Fibroblast of skin of abdomen (primary cell): ENCODE measurements at places on chromosomes 3 and 15.

DNA sequence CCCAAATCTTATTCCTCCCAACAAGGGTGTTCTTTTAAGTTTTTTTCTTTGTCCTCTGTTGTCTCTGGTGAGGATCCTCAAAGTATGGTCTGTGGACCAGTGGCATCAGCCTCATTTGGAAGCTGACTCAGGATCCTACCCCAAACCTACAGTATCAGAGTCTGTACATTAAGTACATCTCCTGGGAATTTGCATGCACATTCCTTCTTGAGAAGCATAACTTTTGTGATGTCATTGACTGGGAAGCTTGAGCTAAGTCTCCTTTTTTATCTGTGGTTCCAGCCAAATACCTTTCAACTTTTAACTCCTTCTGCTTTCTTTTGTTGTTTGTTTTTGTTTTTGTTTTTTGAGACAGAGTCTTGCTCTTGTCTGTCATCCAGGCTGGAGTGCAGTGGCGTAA lies 40.5 kb downstream of the ARMC8 start:
- peak; percentile 89 for DNase-seq

DNA sequence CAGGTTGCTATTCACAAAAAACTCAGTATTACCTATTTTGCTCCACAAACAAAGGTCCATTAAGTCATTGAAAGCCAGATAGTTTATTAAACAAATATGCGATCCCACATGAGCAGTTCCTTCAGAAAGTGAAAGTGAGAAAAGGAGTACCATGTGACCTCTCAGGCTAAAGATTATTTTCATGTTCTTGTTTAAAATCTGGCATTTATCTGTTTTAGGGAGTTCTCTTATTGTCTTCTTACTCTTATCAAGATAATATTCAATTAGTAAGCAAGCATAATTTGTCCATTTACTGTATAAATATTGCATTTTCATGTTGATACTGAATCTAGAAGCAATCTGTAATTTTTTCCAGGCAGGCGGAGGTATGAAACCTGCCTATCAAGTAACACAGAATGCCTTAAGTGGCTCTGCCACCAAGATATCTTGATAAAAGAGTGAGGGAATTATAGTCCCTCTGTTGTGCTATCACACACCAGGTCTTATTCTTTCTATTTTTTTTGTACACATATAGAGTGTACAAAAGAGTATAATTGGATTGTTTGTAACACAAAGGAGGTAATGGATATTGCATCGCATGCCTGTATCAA lies 20.1 kb upstream of the PLSCR5 start:
- DNase-seq: peak; percentile 5

DNA sequence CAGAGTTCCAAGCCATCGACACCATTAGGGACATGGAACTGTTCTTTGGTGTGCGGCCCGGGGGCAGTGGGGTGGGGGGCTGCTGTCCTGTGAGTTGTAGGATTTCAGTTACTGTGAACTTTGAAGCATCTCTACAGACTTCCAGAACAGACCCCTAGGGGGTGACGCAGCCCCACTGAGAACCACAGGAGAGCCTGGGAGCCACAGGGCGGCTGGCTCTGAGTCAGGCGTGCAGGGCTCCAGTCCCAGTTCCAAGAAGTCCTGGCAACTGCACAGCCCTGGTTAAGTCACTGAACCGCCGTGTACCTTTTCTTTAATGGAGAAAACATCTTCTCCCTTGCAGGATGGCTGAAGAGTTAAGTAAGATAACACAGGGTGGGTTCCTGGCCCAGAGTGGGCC lies 23.5 kb upstream of the LRTM1 start:
- DNase-seq: peak; percentile 93

- no peak for DNase-seq
These were observed 7.2 kb downstream of the FAH start for GRCh38 chr15:80159811-80160569.

DNA sequence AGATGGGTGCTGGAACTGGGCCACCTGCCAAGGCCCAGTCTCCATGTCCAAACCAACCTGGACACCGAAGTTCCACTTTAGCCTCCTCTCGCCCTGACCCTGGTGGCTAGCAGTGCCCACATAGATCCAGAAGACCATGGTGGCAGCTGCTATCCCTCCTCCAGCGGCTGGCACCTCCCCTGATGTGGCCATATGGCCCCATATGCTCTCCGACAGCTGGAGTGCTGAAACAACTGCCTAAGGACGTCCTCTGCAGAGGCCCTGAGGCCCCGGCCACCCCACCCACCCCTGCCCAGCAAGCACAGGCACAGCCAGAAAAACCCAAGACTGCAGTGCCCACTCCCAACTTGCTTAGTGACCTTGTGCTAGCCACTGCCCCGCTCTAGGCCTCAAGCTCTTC lies 182.3 kb upstream of the LINGO1 start:
- no peak for DNase-seq

DNA sequence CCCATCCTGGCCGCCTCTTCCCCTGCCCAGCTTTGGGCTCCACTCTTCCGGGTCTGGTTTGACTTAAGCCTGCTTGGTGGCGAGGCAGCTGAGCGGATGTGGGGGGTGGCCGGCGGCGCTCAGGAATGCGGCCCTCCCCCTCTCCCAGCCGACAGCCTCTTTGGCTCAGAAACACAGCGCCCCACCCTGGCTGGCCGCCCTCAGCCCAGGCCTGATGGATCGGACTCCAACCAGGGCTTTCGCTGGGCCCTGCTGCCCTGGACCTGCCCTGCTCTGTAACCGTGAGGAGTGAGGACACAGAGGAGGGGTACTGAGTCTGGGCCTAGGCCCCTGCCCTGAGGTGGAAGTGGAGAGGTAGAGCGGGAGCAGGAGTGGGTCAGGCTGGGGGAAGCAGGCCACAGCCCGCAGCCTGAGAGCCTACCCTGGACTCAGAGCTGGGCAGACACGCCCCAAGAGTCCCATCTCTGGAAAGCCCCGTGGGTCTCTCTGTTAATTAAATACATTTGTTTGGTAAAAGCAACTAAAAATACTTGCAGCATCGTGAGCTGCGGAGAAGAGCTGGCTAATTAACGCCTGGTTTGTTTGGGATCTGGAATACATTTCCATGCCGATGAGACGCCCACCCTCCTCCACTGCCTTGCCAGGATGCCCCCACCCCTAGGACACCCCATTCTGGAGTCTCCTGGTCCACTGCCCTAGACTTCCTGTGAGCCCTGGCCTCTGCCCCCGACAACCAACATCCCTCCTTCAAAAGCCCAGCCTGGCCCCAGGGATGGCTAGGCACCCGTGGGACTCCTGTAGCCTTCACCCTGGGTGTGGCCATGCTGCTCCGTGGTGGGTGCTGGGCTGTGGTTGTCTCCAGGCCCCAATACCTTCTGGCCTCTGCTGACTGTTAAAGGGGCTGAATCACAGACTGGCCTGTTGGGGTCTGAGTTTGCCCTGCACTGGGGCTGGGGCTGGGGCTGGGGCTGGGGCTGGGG lies 19.6 kb downstream of the PLXNA1 start:
- DNase-seq: peak; percentile 95

DNA sequence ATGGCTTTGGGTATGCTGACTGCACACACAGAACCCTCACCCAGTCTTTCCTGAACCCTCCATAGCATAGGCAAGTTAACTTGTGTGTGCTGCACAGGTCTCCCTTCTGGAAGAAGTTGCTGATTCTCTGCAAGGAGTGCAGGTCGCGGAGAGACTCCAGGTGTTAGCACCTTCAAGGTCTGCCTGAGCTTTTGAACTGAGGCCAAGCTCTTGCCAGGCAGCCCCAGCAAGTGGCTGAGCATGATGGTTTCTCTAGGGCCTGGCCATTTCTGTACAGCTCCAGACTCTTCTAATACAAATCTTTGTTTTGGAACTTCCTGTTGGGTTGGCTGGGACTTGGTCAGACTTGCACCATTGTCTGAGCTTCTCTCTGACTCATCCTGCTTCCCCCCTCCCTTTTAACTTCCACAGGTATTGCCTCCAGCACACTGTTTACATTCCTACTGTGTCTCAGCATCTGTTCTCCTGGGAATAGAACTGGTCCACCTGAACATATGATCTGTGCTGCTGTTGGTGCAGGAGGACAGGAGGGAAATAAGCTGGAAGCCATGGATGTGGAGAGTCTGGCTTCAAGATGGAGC lies 53.3 kb downstream of the KY start:
- no peak for DNase-seq

GRCh38 chr3:88263417-88264100 lies 113.8 kb downstream of the C3orf38 start:
- DNase-seq: no peak

DNA sequence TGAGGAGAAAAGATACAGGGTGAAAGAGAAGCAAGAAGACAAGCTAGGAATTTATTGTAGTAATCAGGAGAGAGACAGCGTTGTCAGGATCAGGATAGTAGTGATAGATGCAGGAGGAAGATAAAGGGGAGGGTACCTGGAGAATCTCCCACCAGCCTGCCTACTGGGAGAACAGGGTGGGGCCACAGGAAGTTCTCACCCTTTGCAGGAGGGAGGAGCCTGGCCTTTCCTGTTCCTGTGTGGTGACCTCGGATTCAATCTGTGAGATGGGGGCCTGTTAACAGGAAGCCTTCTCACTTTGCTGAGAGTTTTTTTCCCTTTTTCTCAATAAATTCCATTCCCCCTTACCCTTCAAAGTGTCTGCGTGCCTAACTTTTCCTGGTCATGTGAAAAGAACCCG lies 37.6 kb downstream of the GMPS start:
- no peak for DNase-seq

DNA sequence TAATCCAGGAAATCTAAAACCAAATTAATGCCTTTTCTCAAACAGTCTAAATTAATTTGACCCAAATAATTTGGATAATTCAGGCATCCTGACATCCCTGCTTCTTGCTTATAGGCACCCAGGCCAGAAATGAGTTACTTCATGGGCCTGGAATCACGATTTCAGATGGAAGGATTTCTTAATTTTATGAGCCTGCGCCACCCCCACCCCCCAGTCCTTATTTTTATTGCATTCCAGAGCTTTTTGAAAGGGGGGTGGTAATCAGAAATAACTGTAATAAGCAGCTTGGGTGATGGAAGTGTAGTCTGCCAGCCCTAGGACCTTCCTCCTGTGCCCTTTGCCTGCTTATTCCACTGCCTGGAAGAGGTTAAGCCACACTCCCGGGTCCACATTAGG lies 1.3 kb downstream of the AP2M1 start:
- peak; percentile 24 for DNase-seq

GRCh38 chr3:141556034-141556433 lies 69.2 kb downstream of the RASA2 start:
- DNase-seq: peak; percentile 9

- no peak for DNase-seq
These were observed 78.5 kb downstream of the KBTBD8 start for GRCh38 chr3:67076607-67077006.

- DNase-seq: no peak
These were observed 135.8 kb downstream of the TCF12 start for GRCh38 chr15:57054204-57054750.

GRCh38 chr3:71784201-71784913 lies 591 bp downstream of the PROK2 start:
- DNase-seq: no peak

GRCh38 chr15:34370643-34371042 lies 3.6 kb upstream of the LPCAT4 start:
- DNase-seq: peak; percentile 16

GRCh38 chr3:51717446-51717845 lies 10.6 kb downstream of the GRM2 start:
- no peak for DNase-seq

DNA sequence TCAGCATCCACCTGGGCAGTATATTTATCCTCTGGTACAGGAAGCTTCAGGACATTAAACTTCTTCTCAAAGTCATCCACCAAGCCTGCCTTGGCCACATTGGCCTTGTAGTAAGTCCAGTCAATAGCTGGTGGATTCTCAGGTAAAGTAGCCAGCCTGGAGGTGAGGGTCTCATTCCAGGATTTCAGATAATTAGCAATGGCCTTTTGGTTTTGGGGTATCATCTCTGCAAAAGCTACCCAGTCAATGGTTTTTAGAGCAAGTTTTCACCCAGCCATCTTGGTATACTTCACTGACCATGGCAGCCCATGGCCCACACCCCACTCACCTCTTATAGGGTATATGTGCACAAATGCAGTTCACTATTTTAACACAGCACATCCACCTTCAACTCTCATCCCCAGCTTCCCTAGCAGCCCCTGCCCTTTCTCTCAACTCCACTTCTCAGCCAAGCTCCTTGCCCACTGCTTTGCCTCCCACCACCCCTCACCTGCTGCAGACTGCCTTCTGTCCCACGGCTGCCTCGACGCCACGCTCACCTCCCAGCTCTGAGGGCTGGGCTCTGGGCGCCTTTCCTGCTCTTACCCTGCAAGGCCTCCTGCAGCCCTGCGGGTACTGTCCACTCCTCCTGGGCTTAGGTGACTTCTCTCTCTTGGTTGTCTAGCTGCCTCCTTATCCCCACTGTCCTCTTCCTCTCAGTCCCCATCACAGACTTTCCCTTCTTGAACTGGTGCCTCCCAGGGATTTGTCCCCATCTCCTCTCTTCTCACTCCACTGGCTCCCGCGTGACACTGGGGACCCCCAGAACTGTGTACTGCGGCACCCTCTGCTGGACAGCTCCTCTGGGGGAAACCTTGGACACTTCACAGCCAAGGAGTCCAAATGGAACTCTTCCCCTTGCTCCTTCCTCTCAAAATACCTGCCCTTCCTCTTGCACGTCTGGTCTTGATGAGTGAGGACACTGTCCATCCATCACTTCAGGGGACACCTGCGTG lies 1.7 kb upstream of the TGM5 start:
- DNase-seq: peak; percentile 4

DNA sequence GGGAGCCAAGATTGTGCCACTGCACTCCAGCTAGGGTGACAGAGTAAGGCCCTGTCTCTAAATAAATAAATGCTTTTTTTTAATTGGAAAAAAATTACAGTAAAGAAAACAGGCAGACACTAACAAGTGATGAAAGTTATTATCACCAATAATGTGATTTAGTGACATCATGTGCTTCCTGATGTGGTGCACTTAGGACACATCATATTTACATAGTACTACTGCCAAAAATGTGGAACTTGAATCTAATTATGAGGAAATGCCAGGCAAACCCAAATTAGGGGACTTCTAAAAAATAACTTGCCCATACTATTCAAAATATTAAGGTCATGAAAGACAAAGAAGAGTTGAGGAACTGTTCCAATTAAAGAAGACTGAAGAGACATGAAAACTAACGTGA lies 30.8 kb downstream of the MAP4 start:
- DNase-seq: peak; percentile 14

- DNase-seq: no peak
These were observed 1.3 kb upstream of the TNIK start for GRCh38 chr3:171461525-171461917.

GRCh38 chr15:99306694-99307338 lies 55.5 kb downstream of the LRRC28 start:
- no peak for DNase-seq

GRCh38 chr15:75123395-75123794 lies 78.3 kb upstream of the C15orf39 start:
- DNase-seq: peak; percentile 86

GRCh38 chr3:143650827-143651226 lies 197.4 kb downstream of the SLC9A9 start:
- no peak for DNase-seq

DNA sequence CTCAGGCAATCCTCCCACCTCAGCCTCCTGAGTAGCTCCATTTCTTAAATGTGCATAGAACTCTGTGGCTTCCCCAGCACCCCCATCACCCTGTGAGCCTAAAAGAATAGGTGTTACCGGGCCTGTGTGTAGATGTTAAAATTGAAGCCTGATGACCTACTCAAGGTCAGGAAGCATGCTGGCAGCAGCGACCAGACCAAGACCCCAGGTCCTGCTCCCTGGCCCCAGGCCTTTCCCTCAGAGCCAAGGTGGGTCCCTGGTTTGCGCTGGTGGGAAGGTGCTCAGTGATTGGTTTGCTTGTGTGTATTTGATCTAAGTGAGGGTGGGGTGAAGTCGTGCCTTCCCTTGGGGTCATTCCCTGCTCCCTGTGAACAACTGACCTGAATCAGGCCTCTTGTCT lies 18.4 kb upstream of the CRABP1 start:
- DNase-seq: no peak
